ENCODE measurements at places on chromosomes 6 and 20.

DNA sequence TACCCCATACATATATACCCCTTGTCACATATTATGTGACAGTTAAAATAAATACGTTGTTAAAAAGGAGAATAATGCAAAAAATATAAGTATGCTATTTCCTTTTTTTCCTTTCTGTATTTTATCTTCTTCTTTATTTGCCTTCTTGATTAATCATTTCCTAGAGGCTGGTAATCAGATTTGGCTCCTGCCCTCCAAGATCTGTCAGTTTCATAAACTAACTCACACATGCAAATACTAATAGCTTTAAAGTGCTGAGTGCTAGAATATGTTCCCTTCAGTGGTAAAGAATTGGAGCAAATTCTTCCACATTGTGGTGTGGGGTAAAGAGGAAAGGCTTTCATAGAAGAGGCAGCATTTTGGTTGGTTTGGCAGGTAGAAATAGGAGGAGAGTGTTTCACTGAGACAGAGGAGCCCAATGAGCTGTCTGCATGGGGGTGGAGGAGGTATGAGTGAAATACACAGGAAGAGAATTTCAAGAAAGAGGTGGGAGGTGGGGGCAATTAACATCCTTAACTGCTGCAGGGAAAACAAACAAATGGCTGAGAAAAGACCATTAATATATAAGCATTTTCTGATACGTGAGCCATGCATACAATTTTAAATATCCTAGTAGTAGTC, 523.9 kb downstream of the BMP2 start:
- DNase-seq = no peak

- DNase-seq = no peak
Observed at GRCh38 chr6:42049116-42049809, 1.1 kb upstream of the TAF8 start.

GRCh38 chr6:40469323-40469722, 117.8 kb downstream of the LRFN2 start:
- no peak for DNase-seq

- DNase-seq = no peak
Observed at GRCh38 chr6:84333842-84334241, 106.4 kb upstream of the CEP162 start.

- DNase-seq = no peak
Observed at GRCh38 chr6:50734488-50734887, 21.2 kb downstream of the TFAP2D start.

- no peak for DNase-seq
Observed at GRCh38 chr6:128365520-128366160, 154.8 kb downstream of the PTPRK start.

DNA sequence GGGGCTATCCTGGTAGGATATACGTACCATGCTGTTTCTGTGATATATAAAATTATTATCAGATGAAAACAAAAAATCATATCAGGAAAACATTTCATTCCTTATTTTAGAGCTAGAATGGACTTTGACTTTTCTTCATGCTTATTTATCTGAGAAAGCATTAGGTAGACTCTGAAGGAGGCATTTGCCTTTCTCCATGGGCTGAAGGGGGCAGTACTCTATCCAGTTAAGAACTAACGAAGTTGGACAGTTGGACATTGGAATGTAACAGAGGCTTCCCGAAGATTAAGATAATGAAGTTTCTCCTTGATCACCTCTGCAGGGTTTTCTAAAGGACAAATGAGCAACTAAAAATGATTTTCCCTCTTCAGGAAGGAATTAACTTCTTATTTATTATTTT, 233.9 kb downstream of the SAMD5 start:
- DNase-seq = no peak

DNA sequence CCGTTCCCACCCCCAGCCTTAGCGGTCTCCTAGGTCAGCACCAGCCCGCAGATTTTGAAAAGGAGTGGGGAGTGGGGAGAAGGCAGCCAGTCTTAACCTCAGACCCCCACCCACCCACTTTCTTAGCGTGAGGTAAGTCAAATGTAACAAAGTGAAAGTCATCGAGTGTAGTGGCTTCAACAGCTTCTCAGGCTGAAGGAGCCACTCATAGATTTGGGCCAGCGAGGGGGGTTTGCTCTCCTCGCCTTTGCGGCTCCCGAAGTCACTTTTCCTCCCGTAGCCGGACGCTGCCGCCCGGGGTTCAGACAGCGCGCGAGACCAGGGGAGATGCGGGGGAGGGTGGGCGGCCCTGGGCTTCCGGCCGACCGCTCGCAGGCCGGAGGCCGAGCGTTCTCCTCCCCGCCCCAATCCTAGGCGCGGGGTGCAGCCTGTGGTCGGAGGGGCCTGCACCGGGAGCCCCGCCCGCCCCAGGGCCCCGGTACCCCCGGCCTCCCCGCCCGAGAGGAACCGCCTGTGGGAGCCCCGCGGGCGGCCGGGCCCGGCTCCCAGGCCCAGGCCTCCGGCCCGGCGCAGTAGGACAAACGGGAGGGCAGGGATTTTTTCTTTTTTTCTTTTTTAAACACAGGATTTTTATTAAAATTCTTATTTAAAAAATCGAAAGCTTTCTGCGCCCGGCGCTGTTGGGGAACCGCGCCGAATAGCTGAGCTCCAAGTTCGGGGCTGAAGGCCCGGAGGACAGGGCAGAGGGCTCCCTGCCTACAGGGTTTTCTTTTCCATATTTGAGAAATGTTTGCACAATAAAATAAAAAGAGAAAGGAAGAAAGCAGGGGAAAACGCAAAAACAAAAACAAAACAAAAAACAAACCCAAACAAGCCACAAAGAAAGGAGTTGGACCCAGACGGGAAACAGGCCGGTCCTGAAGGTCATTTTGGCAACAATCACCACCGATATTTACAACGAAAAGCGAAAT, 3.2 kb downstream of the NKX2-2 start:
- DNase-seq = no peak

GRCh38 chr20:23188377-23189169, 102.4 kb upstream of the CD93 start:
- no peak for DNase-seq

DNA sequence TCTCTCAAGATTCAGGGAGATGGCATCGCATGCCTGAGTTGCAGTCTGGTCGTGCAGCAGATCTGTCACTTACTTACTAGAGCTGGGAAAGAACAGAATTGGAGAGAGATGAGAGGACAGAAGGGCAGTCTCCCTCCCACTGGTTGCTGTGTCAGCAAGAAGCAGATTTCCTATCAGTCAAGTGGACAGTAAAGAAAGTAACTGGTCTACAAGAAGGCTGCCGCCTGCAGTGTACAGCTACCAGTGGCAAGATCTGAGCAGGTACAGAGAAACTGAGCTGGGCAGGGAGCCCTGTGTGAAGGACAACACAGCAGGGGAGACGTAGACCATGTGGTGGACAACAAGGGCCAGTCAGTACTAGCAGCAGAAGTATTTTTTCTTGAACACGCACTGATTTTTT, 49.5 kb upstream of the PCSK2 start:
- no peak for DNase-seq

DNA sequence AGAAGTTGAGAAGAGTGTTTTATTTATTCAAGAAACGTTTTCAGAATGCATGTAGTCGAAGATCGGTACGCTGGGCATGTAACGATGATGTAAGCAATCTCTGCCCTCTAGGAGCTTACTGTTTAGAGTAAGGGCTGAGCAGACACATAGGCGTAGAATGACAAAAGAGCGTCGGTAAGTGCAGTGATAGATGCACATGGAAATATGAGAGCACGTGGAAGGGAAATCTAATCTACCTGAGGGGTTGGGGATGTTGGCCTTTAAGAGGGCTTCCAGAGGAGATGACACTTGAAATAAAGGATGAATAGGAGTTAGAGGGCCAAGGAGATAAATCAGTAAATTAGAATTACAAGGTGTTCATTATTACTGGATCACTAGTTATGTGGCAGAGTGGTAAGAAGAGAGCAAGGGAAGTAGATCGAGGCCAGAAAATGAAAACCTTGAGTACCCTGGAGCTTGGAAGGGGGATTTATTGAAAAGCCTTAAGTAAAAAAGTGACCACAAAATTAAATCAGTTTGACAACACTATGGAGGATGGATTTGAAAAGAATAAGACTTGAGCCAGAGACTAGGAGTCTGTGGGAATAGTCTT, 782 bp downstream of the TRMT11 start:
- DNase-seq = no peak

GRCh38 chr20:22374678-22375590, 209.4 kb downstream of the FOXA2 start:
- DNase-seq = no peak

DNA sequence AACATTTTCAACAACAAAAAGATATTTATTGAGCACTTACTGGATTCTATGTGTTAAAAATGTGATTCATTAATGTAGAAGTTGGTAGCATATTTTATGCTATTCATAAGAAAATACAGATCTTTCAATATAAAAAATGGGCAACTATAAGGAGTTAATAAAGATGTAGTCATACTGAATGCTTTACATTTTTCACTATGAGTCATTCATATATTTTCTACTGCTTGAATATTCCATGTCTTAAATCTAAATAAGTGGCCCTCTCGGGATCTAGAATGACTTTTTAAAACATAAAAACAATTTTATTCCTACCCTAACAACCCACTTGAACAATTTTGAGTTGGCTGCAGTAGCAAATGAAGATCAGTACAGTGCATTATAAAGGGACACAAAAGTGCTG, 362.1 kb downstream of the PHF3 start:
- DNase-seq = no peak

Measured in NCI-H187 treated with DMSO at 0.1 percent for 48 hours (cell line).